ENCODE measurements at places on chromosomes 13 and 19.

- DNase-seq: no peak
These were observed 20.6 kb downstream of the UBE2L5 start for GRCh38 chr13:30442926-30443325.

GRCh38 chr13:25291691-25292090 is 4.4 kb upstream of the MTMR6 start:
- no peak for DNase-seq

- DNase-seq: no peak
These were observed 25.5 kb downstream of the FGF21 start for GRCh38 chr19:48780631-48781391.

GRCh38 chr19:1308718-1309117 is 23.0 kb downstream of the EFNA2 start:
- DNase-seq: no peak

DNA sequence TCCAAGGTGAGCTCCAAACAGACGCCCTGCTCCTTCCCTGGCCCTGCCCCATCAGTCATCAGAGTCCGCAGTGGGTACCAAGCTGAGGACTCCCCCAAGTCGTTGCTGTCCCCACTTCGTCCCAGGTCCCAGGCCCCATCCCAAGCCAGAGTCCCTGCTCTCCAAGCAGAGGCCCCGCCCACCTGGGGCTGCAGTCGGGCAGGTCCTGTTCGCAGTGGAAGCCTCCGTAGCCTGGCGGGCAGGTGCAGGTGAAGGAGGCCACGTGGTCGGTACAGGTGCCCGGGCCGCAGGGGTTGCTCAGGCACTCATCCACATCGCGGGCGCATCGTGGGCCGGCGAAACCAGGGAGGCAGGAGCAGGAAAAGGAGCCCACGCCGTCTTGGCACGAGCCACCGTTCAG is 19.4 kb downstream of the NOTCH3 start:
- DNase-seq: no peak

- DNase-seq: no peak
These were observed 70.3 kb downstream of the DHRS12 start for GRCh38 chr13:51733374-51734298.

DNA sequence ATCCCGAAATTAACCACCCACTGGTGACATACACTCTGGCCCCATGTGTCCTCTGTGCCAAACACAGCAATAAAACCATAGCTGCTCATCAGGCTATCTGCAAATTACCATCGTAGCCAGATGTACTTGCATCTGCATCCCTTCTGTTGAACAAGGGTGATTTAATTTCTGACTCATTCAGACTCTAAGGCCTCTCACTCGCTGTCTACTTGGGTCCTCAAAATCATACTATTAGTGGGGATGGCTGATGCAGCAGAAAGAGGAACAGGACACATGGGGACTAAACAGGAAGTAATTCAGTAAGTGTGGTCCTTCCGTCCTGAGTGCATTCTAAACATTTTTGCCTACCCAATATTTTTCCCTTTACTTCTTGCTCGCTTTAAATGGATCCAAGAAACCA is 2275.0 kb upstream of the PCDH20 start:
- no peak for DNase-seq

DNA sequence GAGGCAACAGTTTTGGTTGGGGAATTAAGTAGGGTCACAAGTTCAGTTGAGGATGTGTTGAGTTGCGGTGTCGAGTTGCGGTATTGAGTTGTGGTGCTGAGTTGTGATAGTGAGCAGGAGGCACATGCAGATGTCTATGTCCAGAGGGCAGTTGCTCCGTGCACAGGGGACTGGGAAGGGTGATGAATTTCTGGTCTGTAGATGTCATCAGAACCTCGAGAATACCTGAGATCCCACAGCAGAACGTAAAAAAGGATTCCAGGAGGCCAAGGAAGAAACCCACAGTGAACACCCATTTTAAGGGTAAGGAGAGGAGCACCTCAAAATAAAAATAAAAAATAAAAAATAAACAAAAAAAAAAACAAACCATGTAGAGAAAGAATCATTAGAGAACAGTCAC is 354.4 kb upstream of the ARGLU1 start:
- DNase-seq: no peak

- DNase-seq: no peak
These were observed 1422.4 kb upstream of the MIR17HG start for GRCh38 chr13:89925107-89925506.

DNA sequence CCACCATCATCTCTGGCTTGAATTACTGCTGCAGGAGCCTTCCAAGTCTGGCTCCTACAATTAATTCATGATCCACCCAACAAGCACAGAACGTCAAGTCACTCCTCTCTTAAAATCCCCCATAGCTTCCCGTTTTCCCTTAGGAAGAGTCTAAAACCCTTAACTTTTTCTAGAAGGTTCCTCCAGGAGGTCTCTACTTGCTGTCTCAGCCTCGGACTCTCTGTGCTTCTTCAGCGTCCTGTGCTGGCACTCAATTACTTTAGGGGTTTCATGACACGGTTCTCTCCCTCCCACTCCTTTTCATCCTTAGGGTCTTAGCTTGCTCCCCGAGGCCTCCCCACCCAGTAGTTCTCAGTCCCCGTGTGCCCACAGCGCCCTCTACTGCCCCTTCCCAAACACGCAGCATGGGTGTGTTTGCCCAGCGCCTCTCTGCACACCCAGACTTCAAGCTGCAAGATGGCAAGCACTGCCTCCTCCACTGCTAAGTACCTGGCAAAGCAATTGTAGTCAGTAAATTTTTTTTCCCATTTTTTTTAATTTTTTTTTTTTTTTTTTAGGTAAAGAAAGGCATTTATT is 25.8 kb upstream of the MAP3K10 start:
- no peak for DNase-seq

DNA sequence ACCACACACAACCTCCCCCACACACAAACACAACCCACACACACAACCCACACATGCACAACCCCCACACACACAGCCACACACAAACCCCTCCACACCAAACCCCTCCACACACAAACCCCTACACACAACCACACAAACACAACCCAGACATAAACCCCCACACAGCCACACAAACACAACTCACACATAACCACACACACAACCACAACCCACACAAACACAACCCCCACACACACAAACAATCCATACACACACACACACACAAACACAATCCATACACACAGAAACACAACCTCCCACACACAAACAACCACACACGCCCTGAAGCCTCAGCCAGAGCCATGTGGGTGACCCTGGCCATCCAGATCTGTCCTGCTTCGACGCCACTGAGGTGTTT is 30.0 kb upstream of the ISYNA1 start:
- DNase-seq: no peak

- no peak for DNase-seq
These were observed 120.9 kb upstream of the FRY start for GRCh38 chr13:31910633-31911032.

GRCh38 chr13:41282129-41282571 is 18.8 kb upstream of the MTRF1 start:
- DNase-seq: no peak

GRCh38 chr19:11293433-11294389 is 2.2 kb upstream of the TSPAN16 start:
- DNase-seq: peak; percentile 61

GRCh38 chr13:27182844-27183497 is 11.4 kb upstream of the USP12 start:
- DNase-seq: no peak

DNA sequence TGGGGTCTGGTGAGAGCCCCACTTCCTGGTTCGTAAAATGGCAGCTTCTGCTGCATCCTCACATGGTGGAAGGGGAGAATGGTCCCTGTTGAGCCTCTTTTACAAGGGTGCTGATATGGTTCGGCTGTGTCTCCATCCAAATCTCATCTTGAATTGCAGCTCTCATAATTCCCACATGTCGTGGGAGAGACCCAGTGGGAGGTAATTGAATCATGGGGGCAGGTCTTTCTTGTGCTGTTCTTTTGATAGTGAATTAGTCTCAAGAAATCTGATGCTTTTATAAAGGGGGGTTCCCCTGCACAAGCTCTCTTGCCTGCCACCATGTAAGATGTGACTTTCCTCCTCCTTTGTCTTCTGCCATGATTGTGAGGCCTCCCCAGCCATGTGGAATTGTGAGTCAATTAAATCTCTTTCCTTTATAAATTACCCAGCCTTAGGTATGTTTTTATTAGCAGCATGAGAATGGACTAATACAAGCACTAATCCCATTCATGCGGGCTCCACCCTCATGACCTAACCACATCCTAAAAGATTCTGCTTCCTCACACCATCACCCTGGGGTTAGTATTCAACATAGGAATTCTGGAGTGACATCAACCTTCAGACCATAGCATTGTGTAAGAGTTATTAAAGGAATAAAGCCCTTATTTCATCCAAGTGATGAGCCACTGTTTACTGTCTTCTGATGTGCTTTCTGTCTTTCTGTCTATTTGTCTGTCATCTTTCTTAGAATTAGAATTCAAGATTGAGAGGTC is 159.0 kb upstream of the IRS2 start:
- DNase-seq: no peak

- no peak for DNase-seq
These were observed 184.9 kb downstream of the TM9SF2 start for GRCh38 chr13:99686157-99686572.

DNA sequence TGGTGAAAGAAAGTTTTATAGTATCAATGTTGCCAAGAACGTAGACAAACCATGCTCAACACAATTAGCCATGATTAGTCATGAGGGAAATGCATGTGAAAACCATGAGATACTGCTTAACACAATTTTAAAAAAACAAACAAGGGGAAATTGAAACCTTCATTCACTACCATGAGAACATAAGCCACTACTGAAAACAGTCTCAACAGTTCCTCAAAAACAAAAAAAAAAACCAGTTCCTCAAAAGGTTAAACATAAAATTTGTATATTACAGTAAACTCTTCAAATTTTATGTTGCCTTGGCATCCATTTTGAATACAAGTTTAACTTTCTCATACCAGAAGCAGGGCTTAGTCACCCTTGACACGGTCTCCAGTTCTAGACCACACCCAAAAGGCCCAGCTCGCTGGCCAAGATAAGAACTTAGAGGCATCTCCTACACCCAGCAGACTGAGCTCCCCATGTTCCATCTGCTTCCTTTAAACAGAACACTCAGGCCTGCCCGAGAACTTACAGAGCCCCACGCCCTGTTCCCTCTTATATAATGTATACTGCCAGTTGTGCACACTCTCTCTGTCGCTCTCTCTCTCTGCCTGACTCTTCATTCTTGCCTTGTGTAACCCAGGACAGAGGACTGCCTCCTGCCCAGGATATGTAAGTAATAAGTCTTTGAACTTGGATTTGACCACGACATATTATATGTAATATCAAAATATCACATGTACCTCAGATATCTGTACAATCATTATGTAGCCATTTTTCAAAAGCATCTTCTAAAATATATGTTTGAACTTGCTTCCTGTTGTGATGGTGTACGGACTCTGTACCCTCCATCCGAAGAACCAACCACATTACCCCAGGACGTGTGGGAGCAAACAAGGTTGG is 67.4 kb downstream of the STK24 start:
- DNase-seq: no peak

DNA sequence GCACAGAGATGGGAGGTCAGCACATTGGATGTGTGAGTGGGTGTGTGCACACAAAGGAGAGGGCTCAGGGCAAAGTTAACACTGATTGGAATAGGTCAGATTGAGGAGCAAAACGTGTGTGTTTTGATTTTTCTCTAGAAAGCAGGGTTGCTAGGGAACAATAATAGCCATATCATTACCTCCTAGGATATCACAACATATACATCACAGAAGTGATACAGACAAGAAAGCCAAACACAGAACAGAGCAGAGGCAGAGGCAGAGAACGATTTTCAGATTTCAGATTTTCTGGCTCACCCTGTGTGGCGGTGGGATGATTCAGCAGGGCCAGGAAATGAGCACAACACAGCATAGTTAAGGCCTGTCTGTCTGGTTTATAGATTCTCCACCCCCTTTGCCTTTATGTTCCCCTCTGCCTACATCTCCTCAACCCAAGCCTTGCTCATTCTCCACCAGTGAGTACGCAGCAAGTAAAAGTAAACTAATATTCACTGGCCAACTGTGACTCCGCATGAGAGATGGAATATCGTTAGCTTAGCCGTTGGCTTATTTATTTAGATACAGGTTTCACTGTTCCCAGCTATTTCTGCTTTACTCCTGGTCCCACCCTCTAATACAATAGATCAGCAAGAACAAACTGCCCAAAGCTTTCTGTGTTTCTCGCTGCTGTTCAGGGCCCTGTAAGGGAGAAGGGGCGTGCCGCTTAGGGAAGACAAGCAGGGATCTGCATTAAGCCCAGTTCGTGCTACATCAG is 182.7 kb upstream of the TSC22D1 start:
- no peak for DNase-seq

- DNase-seq: no peak
These were observed 127.5 kb downstream of the SIPA1L3 start for GRCh38 chr19:38034492-38034860.

- no peak for DNase-seq
These were observed 2.8 kb upstream of the ANGPTL8 start for GRCh38 chr19:11236324-11237301.

GRCh38 chr13:82010780-82011179 is 1669.9 kb upstream of the SPRY2 start:
- DNase-seq: no peak

GRCh38 chr19:43446746-43447489 is 18.5 kb downstream of the LYPD3 start:
- DNase-seq: no peak

DNA sequence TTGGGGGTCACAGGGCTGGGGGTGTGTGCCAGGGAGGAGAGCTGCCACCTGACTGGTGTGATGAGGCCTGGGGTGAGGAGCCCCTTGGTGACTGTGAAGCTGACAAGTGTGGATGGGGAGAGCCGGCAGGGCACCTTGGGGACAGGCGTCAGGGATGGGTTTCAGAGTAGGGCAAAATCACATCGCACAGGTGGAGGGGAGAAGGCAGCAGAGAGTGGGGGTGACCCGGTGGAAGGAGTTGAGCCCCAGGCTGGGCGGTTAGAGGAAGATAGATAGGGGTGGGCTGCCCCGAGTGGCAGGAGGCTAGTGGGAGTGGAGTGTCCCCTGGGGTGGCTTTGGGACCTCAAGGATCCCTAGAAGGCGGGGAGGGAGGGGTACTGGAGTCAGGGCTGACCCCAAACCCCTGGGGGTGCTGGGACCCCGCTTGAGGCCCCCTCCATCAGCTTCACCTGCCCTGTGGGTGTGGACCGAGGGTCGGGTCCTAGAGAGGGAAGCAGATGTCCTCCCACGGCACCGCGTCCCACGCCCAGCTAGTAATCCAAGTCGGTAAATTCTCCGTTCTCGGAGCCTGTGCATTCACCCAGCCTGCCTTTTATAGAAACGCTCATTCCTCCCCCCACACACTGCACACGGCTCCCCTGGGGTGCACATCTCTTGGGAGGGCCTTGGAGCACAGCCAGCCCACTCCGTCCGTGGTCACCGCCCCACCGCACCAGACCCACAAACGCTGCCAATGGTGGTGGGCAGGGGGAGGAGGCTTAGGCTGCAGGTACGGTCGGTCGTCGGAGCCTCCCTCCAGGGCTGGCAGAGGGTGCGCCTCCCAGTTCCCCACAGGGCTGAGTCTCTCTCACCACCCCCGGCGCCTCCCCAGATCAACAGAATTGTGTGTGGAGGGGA is 2.4 kb downstream of the CTXN1 start:
- no peak for DNase-seq

- no peak for DNase-seq
These were observed 182.8 kb upstream of the TSHZ3 start for GRCh38 chr19:31532034-31532433.
